ENCODE measurements at places on chromosomes 6 and 20.

DNA sequence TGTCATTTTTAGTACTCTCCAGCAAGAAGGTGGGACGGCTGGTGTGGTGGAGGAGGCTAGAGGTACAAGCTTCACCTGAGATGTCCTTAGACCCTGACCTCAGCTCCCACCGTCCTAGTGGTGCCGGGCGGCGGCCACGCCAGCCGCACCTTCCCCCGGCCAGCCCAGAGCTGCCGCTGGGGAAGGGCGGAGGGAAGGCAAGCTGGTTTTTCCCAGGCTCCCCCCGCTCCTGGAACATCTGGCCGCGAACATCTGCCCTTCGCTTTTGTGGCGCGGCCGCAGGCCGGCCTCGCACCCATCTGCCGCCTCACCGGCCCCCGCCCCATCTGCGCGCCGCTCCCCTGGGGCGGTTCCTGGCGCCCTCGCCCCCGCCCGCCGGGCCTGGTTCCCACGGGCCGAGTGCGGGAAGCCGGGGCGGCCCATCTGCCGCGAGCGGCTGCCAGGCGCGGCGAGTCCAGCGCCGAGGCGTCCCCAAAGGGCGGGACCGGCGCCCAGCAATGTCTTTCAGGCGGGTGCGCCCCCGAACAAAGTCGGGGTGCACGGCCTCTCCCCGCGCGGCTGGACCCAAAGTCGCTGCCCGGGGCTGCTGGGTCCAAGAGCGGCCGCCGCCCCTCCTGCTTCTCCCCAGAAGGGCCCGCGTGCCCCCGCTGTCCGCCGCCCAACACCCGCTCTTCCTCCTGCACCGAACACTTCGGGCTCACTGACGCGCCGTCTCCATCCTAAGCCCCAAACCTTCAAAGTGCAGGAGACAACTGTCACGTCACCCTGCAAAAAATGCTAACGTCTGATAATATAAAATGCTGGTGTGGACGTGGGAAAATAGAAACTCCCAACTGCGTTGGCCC lies 17.3 kb upstream of the ID1 start:
- peak; percentile 35 for DNase-seq

DNA sequence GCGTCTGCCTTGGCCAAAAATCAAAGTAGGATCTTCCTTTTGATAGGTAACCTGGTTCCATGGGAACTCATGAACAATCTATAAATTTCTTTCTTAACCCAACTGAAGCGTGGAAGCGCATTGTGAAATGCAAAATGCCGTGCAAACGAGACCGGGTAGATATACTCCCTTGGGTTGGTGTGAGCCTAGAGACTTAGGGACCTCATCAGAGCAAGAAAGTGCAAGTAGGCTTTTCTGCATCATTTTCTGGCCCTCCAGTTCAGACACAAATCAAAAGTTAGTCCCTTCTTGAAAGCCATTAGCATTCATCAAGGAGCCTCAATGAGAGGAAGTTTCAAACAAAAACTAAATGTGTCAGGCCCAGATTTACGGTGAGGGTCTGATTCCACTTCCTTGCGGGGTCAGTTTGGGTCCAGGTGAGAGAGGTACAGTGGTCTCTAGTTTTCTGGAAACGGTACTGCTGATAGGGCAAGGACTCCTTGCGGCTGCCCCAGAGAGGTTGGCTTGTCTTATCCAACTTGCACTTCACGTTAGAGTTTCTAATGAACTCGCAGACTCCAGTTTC lies 5.3 kb upstream of the ZNF184 start:
- peak; percentile 36 for DNase-seq

- peak; percentile 58 for DNase-seq
These were observed 61.1 kb downstream of the SLC2A10 start for GRCh38 chr20:46770330-46771194.

DNA sequence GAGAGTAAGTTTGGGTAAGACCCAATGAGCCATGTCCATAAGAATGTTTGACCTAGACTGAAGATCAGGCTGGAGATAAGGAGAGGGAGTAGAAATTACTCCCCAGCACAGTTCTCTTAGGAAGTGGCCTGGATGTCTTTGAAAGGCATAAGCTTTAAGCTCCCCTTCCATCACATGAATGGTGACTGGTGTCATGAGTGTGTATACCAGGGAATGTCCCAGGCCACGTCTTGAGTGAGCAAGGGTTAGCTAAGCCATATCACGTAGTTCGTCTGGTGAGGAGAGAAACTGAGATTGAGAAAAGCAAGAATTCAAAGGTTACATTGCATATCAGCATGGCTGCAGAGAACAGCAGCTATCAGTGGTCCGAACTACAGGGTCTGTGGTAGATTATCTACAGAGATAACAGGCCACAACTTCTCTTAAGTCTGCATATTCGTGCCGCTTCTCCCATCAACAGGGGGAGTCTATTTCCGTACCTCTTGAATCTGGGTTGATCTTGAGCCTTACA lies 60.1 kb upstream of the BMP2 start:
- DNase-seq: peak; percentile 29

DNA sequence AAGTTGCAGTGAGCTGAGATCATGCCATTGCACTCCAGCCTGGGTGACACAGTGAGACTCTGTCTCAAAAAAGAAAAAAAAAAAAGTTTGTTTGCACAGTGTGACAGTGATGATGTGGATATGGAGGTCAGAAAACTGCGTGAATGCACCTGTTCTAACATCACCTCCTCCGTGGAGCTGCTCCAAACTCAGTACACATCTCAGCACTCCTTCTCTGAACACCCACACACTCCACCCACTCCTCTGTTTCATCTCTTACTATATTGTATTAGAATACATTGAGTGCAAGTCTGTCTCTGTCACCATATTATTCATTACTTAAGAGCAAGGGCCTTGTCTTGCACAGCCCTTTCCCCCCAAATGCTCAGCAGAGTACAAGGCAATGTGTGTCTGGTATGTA lies 51.5 kb upstream of the ENPP4 start:
- DNase-seq: no peak

GRCh38 chr6:41967312-41968287 lies 26.0 kb upstream of the CCND3 start:
- DNase-seq: peak; percentile 57

GRCh38 chr6:139540894-139541293 lies 166.4 kb upstream of the CITED2 start:
- DNase-seq: no peak

GRCh38 chr6:56902641-56903464 lies 52.1 kb upstream of the BEND6 start:
- DNase-seq: peak; percentile 66

DNA sequence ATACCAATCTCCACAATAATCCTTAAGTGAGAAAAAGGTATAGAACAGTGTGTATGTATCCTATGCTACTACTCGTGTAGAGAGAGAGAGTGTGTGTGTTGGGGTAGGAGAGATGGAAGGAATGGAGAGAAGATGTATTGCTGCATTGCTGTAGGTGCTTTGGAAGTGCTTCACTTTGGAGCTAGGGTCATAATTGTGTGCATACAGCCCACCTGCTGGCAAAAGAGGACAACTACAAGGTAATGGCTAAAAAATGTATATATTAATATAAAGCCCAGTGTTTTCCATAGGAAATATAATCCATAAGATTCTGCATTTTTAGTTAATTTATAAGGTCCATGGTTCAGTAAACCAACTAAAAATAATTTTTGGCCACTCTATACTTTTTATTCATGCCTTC lies 36.1 kb downstream of the SERAC1 start:
- peak; percentile 29 for DNase-seq

GRCh38 chr20:12614764-12615163 lies 394.0 kb upstream of the SPTLC3 start:
- no peak for DNase-seq

GRCh38 chr20:20664795-20665589 lies 47.5 kb downstream of the RALGAPA2 start:
- DNase-seq: peak; percentile 9

- peak; percentile 66 for DNase-seq
These were observed 19.8 kb downstream of the HLA-E start for GRCh38 chr6:30508890-30509736.

GRCh38 chr6:75620381-75621304 lies 19.0 kb downstream of the SENP6 start:
- DNase-seq: peak; percentile 51

DNA sequence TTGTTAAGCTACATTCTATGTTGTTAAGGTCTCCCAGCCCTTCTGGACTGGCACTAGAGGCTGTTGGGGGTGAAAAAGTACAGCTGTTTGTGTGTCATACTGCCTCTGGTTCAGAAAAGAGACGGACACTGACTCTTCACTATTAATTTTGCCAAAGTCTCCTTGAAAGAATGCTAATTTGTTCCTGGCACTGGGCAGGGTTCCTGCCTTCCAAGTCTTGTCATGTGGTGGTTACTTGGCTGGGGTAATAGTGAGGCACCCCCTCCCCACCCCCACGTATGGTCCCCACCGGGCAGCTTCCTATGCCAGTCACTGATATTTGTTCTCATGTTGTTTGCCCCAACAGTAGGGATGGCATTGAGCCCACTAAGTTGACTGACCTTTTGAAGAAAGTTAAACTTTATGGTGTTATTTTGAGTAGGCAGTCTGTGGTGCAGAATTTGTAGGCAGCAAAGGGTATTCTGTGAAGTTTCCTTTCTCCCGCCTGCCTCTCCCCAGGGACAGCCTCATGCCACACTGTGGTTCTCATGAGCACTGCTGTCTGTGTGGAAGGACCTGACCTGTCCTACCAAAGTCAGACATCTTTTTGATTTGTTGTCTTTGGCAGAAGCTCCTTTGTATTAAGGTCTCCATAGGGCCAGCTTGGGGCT lies 8.7 kb downstream of the CDS2 start:
- DNase-seq: no peak

DNA sequence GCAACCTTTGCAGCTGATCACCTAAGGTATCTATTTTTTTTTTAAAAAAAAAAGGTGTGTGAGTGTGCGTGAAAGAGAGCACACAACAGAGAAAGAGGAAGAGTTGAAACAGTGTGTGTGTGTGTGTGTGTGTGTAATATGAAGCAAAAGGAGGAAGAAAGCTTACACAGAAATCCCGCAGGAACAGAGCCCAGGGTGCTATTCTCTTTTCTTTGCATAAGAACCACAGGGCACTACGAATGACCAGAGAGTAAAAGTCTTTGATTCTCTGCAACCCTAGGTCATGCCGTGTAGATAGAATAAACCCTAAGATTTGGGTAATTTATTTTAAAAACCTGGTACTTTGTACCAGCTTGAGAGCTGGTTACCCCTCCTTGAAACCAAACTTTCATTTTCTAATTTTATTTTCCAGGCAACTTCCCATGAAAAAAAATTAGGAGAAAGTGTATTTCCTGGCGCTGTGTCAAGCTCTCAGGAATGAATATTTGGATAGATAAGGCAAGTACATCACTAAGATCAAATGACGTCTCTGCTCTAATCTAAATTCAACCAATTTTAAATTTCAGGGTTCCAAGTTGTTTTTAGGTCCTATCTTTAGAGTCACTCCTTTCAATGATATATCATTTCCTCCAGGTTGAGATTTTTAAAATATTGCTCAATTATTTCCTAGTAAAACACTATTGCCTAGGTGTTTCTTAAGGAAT lies 47.9 kb upstream of the ID4 start:
- no peak for DNase-seq

DNA sequence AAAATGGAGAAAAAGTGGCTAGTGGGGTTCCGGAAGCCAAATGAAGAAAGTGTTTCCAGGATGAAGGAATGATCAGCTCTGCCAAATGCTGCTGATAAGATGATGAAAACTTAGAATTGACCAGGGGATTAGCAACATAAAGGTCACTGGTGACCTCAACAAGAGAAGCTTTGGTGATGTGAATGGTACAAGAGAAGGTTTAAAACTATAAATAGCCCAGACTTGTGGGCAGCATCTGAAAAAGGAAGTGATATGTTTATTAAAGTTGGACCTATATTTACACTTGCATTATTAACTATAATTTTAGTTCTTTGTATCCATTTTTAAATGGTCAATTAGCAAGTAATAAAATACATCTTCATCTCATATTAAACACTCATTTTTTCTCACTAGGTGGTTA lies 45.1 kb downstream of the CGA start:
- no peak for DNase-seq

DNA sequence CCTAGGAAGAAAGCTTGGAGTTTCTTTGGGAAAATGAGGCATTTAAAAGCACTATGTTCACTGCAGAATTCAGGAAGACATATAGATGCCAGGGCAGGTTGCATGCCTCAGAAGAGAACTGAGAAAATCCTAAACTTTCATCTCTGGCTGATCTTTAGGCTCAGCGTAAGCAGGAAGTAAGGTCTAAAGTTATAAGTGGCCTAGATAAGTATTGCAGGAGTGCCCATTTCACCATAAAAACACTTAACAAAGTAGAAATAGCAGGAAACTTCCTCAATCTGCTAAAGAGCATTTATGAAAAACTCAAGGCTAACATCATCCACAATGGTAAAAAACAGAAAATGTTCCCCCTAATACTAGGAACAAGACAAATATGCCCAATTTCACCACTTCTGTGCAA lies 320.3 kb downstream of the BMP2 start:
- no peak for DNase-seq

DNA sequence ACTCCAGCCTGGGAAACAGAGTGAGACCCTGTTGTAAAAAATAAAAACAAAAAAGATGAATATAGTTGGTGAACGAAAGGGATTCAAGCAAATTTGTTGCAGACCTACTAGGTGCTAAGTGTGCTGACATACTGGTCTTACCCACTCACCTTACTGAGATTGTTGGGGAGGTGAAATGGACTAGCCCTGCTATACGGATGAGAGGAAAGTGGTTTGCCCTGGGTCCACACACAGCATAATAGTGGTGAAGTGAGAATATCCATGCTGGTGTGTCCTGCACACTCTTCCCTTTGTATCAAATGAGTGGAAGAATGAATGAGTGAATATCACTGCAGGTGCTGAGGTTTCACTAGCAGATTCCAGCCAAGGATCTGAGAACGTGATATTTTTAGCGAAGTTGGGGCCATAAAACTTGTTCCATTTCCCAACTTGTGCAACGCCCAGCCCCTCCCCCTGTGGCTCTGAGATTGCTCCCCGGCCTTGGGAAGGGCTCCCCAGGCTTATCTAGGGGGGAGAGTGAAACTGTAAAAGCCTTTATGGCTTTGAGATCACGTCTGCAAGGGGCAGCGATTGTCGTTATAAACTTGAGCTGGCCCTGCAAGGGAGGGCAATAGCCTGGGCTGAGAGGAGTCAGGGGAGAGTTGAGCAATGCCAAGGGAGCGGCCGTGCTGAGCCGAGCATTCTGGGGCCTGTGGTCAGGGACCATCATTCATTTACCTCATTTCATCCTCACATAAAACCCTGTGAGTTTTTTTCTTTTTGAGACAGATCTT lies 33.2 kb upstream of the TTPAL start:
- DNase-seq: no peak

GRCh38 chr6:144214622-144215401 lies 64.5 kb downstream of the STX11 start:
- DNase-seq: no peak

- DNase-seq: no peak
These were observed 170.7 kb downstream of the SLC16A10 start for GRCh38 chr6:111258010-111258409.

GRCh38 chr6:42013134-42013516 lies 37.2 kb upstream of the TAF8 start:
- peak; percentile 73 for DNase-seq

- no peak for DNase-seq
These were observed 157.5 kb downstream of the RFPL4B start for GRCh38 chr6:112504621-112505020.

DNA sequence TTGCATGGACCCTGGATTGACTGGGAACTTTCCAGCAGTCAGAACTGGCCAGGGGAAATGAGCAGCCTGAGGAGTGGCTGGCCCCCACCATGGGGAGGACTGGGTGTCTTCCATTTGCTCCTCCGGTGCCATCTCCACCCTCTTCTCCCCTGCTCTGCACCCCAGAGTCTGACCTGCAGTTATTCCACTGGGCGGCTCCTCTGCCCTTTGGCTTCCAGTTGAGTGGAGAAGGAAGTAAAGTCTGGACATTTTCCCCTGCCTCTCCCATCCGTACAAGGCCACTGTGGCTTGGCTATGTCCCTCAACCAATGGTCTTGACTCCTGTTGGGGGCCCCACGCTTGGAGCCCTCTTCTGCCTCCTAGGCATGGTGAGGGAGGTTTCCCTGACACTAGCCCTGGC lies 47.9 kb upstream of the NEDD9 start:
- DNase-seq: no peak

Measured in iris pigment epithelial cell (primary cell).